T-helper 9 cell (primary cell): ENCODE measurements at places on chromosomes 1 and 21.

GRCh38 chr1:220770245-220770913 is 16.3 kb upstream of the MTARC1 start:
- DNase-seq: no peak

DNA sequence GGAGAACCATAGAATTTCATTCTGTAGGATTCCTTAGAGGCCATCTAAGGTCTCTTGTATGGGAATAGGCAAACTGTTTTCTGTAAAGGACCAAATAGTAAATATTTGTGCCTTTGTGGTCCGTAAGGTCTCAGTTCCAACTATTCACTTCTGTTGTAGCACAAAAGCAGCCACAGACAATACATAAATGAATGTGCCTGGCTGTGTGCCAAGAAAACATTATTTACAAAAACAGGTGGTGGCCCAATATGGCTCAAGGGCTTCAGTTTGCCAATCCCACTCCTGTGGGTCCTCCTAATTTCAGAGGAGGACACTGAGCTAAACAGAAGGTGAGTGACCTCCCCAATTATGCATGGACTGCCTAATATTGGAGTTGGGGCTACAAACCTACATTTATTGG is 67.6 kb upstream of the EDEM3 start:
- DNase-seq: no peak

- no peak for DNase-seq
Measured at GRCh38 chr1:176157995-176158394, 49.1 kb downstream of the COP1 start.

GRCh38 chr1:226407199-226407496 is 745 bp downstream of the PARP1 start:
- DNase-seq: no peak

- no peak for DNase-seq
Measured at GRCh38 chr1:57898531-57898930, 474.7 kb upstream of the DAB1 start.

GRCh38 chr1:22884806-22885530 is 87.7 kb downstream of the LACTBL1 start:
- DNase-seq: no peak

GRCh38 chr1:162397943-162398560 is 13.9 kb downstream of the SH2D1B start:
- DNase-seq: no peak

- DNase-seq: no peak
Measured at GRCh38 chr1:22957066-22957465, 15.6 kb downstream of the LACTBL1 start.

GRCh38 chr1:178536844-178537371 is 24.0 kb downstream of the TEX35 start:
- DNase-seq: no peak

DNA sequence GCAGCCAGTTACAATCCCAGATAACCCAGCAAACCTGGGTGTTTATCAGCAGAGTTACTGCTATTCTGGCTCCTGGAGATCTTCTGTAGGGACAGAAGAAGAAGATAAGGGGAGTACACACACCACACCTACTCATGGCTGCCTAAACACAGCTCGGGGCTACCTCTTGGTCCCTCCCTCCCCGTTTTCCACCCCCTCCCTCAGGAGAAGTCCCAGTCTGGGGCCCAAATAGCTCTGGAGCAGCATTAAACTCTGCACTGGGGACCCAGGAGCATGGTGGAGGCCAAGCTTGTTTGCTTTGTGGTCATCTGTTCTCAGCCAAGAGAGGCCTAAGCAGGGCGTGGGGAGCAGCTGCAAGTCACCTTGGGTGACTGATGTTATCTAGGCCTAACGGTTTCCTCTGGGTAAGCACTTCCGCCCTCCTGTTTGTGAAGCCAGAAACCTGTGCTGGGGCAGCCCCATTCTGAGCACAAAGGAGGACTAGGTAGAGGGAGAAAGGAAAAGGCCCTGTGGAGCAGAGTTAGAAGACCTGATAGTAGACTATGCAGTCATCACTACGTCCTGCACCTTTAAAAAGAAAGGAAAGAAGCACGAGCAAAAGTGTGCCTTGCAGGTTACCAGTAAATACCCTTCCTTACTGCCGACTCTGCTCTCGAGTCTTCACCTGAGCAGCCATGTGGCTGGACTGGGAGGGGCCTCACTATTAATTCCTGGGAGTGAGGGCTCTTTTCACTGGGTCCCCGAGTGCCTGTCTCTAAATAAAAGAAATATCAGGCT is 2.0 kb upstream of the RCSD1 start:
- peak; percentile 64 for DNase-seq

DNA sequence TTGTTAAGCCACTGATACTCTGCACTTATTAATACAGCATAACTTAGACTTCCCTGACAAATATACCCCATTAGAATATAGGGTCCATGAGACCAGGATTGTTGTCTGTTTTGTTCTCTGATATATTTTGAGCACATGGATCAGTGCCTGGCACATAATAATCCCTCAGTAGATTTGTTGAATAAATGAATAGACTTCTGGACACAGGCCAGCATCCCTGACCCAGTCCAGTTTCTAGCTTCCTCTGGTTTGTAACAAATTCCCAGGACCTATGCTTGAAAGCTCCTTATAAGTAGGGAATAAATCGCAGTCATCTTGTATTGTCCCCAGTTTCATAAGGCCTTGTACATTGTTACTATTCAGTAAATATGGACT is 58.2 kb upstream of the GADD45A start:
- DNase-seq: no peak

DNA sequence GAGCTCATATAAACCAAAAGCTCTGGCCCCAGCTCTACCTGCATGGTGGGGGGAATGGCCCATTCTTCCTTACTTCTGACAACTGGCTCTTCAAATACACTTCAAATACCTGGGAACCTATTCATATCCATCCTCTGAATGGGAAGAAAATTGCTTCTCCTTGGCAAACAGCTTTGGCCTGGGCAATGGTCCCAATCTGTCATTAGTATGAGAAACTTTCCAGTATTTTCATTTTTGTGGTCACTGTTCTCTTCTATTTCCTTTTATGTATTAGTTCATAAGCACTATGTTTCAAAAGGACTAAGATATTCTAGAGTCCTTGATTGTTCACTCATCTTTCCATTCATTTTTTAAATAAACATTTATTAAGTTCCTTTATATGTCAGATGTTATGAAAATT is 5.2 kb upstream of the HSD3B2 start:
- no peak for DNase-seq

DNA sequence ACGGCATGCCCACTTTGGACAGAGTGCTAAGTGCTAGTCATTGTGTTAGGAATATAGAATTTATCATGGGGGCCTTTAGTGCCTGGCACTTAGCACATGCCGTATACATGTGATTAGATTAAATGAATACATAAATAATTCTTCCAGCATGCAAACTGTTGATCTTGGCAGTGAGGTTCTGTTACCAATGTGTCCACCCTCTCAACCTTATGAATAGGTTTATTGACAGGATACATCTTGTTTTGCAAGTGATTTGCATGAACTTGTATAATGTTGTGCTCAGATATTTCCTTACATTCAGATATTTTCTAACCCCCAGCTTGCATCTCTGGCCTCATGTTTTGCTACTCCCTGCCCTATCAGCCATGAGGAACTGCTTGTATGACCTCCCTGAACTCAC is 60.3 kb upstream of the ZNF648 start:
- no peak for DNase-seq

DNA sequence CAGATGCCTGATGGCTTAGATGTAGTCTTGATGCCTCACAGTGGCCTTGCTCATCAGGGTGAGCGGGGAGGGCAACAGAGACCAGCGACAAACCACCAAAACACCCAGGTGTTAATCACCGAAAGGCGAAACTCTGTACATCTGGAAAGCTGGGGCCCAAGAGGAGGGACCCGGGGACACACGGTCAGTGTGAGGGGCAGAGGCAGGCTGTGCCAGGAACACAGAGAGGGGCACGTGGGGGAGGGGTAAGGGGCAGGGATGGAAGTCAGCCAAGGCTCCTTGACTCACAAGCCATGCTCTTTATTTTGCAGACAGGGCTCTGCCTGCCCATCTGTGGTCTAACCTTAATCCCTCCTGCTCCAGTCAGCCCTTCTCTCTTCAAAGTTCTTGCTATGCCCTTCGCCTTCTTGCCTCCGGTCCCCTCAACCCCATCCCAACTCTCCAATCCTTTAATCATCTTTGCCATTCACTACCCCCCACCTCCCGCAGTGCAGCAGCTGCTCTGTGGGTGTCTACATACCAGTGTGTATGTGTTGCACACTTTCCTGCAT is 4.3 kb downstream of the MEF2D start:
- no peak for DNase-seq

DNA sequence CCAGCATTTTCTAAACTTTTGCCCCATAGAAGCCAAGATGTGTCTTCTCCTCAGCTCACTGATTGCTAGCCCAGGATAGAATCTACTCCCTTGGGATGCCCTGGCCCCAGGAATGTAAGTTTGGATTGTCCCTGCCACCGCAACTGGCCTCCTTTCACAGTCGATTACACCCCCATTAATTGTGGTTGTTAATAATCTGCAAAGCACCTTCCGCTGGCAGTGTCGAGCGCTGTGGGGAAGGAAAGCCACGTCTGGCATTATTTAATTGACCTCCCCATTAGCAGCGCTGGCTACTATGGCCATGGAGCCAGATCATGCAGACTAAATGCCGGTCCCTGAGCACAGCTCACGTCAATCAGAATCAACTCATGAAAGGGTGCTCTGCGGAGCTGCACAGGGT is 597.3 kb upstream of the PLXNA2 start:
- no peak for DNase-seq

- no peak for DNase-seq
Measured at GRCh38 chr1:87799451-87799850, 470.8 kb downstream of the LMO4 start.

DNA sequence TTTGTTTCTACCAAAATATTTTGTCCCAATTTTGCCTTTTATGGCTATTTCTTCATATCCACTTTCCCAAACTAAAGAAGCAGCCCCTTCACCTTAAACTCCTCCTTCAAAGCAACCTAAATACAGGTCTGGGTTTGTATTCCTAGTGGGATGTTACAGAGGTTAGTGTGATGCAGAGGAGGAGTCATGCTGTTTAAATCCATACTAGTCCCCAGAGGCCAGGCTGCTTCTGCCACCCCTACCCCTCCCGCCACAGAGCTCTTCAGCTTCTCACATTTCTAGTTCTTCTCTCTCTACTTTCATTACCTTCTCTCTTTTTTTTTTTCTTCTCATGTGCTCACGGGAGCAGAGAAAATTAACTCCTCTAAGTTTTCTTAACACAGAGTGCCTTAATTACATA is 29.3 kb downstream of the SELL start:
- DNase-seq: no peak

- no peak for DNase-seq
Measured at GRCh38 chr1:93989601-93990000, 80.4 kb upstream of the GCLM start.

DNA sequence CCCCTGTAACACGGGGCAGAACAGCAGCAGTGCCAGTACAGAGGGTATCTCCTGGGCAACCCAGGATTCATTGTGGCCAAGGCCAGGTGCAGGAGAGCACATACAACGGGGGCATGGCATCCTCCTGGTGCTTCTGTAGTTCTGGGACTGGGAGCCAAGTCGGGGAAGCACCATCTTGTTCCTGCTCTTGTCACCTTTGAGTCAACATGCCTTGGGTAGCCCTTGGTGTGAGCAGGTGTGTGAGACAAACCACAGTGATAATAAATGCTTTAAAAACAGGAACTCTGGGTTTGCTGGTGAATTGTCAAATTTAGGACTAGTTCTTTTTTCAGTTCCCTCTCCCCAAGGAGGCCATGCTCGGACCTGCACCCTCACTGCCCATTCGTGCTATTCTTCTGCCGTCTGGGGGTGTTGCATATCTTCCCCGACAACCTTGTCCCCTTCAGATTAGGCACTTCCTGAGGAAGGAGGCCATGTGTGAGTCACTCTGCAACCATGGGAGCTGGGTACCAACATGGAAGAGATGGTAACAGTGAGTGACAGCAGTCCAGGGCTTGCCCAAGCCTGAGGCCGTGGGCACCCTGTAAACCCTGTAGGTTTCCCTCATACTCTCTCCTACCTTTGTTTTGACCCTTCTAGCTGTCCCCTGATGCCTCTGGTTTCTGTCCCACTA is 150.2 kb downstream of the GRIK3 start:
- no peak for DNase-seq

- DNase-seq: no peak
Measured at GRCh38 chr1:198107091-198107501, 49.7 kb upstream of the NEK7 start.

DNA sequence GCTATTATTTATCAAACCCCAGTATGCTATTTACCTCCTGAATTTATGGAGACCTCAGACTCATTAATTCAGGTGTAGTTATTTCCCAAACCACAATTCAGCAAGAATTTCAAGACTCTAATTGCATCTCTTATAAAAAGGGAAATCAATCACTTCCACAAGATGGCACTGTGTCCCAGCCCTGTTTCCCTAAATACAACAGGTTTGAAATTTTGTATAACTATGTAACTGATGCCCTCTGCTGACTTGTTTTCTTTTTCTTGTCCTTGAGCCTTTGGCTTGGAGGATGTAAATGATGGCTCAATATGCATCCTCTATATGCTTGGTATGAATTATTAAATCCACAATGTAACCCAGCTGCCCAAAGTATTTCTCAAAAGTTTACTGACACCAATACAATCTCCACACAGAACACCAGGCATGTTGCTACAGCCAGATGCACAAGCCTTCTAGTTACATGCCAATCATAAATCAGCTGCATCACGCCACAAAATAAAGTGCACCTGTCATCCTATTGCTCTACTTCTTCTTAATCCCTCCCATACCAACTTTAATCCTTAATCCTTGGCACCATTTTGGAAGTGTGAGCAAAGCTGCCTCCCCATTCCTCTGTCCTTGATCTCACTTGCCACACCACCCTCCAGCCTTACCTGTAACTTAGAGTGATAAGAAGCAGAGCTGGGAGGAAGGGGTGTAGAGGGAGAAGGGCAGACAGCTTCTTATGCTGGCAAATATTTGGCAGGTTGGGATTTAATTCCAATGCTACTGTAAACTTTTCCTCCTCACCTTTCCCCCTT is 9.0 kb downstream of the C1orf105 start:
- no peak for DNase-seq

DNA sequence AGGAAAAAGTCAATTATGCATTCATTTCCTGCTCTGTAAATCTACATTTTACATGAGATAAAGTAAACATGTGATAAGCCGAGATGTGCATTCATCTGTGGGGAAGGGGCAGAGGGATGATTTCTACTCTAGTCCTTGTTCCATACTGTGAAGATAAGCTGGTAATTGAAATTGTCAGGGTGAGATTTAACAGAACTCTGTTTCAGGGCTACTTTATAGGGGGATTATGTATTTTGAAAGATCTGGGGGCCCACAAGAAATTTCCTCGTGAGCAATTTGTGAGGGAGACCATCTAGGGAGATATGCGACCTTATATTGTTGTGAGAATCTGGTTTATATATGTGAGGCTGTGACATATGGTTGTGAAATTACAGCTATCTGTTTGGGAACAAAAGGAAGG is 73.1 kb upstream of the KCNK1 start:
- DNase-seq: no peak
